ENCODE measurements at places on chromosomes 6 and 20.

- no peak for DNase-seq
These were observed 510.7 kb upstream of the SULF2 start for GRCh38 chr20:48295966-48296421.

DNA sequence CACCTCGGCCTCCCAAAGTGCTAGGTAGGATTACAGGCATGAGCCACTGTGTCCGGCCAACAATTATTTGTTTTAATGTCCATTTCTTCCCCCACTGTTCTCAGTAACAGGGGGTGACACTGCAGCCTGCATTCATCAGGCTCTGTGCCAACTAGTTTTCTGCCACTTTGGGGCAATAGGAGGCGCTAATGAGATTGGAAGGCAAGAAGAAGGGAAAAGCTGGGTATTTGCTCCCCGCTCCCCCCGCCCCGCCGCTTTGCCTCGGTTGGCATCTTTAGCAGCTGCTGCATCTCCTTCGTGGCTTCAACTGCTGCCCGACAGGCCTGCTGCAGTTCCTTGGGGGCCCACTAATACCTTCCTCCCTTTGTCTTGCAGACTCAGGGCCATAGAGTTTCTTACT is 35.0 kb upstream of the MDGA1 start:
- no peak for DNase-seq

GRCh38 chr6:6392214-6393068 is 72.0 kb upstream of the F13A1 start:
- DNase-seq: no peak

- no peak for DNase-seq
These were observed 31.2 kb downstream of the GCNT2 start for GRCh38 chr6:10552270-10552810.

DNA sequence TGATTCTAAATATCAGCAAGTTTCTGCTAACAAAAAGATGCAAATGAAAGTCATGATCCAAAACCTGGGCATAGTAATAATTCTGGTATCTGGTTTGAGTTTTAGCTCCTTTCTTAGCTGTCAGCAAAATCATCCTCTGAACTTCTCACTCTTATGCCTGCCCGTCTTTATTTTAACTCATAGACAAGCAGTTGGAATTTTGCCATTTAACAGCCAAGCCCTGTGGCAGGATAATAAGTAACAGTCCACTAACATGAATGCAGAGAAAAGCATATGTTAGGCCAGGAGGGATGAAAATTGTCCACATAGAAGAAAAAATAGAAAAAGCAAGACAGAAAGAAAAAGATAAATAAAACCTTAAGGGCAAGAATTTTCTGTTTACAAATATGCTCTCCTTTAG is 170.0 kb upstream of the LAMA2 start:
- DNase-seq: no peak

Measured in brain pericyte (primary cell).